ENCODE measurements at places on chromosomes 2 and 18.
A peak's percentile ranks its signal among the peaks of the same experiment; 100 is the strongest.

DNA sequence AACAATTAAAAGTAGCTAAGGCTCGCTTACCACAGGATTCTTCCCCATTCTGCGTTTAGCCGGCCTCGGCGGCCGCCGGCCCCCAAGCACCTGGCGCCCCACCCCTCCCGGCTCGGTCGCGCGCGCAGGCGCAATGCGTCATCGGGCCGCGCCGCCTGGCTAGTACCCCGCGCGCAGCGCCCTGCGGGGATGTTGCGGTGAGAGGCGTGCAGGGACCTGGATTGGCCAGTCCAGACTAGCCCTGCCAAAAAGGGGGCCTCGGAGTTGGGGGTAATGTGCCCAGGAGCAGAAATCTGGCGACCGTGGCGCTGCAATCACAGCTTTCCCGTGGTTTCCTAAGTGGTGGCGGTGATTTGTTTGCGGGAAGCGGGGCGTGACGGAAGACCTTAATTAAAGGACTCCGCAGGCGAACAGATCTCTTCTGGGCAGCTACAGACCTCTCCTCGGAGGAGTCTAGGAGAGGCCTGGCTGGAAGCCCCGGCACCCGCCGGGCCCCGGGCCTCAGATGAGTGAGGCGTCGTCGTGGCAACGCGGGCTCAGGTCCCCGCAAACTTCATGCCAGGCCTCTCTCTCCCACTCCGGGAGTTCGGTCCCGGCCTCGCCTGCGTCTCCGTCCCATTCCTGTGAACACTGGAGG, 606 bp downstream of the TMEM237 start:
- DNase-seq = peak; percentile 87

GRCh38 chr2:101981504-101981903, 10.3 kb upstream of the IL1R2 start:
- DNase-seq = no peak

DNA sequence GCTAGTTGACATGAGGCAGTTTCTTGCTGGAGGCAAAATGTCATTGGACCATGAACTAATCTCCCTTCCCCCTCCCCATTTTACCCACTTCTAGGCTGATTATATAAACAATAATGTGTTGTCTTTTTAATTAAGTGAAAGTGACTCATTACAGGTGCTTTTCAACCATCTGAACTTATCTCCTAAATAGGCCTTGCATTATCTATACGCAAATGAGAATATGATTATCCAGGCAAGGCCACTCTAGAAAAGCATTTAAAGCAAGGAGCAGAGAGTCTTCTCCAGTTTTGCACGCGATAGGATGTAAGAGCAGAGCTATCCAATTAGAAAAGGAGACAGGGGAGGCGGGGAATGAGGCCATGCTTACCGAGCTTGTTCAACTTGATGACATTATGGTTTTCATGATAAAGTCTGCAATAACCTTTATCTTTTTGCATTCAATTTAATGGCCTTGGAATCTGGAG, 286.1 kb upstream of the SIX3 start:
- DNase-seq = no peak

DNA sequence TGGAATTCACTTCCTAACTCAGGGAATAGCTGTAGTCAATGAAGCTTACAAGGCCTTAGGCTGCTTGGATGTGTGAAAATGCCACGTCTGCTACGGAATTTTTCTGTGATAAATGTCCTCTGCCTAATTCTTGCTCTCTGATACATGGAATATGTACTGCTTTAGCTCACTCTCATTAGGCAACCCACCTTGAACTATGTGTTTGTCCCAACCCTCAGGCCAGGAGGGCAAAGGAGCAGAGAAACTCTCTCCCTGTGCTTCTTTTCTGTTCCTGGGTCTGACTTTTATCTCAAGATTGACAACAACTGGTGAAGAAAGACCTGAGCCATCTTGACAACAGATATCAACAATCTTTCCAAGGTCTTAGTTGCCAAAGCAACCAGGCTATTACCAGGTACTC, 143.9 kb downstream of the GCA start:
- no peak for DNase-seq

GRCh38 chr2:186325827-186326535, 160.1 kb upstream of the ZC3H15 start:
- no peak for DNase-seq

DNA sequence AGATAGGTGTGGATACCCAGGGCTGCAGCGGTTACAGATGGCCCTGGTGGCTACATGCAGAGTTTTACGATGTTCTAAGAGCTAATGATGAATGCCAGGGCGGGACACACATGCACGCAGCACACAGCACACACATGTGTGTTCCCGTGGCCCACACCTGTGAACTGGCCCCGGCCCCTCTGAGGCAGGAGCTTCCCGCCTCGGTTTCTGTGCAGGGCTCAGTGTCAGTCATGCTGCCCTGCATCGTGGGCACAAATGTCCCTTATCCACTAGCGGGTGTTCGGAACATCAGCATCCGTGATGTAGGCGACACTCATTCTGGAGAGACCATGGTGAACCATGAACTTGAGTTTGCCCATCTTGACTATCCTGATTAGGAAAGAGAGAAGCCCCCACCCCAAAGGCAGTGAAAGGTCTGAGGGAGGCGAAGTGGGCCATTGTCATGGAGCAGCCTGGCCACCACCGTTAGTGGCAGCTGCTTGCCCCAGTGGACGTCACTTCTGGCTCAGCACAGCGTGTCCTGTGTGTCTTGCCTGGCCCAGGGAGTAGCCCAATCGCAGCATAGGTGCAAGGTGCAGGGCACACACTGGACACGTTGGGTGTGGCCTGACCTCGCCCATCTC, 43.8 kb downstream of the DCDC2C start:
- no peak for DNase-seq

GRCh38 chr2:95669441-95669991, 77.7 kb downstream of the TRIM43 start:
- DNase-seq = peak; percentile 16

GRCh38 chr18:627231-627630, 30.2 kb upstream of the TYMS start:
- no peak for DNase-seq

DNA sequence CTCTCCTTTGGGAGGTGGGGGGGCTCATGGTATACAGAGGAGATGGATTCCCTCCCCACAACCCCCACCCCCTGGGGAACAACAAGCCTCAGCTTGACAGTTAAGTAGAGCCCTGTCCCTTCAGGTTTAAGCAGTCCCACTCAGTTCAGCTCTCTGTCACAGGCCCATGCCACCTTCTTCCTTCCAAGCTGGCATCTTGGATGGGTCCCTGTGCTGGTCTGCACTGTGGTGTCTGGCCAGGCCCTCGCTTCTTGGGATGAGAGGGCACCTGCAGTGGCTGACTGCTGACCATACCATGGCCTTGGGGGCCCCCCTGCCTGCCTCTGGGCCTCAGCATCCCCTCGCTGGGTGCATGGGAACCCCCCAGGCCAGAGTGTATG, 20.4 kb upstream of the GPR17 start:
- DNase-seq = no peak

DNA sequence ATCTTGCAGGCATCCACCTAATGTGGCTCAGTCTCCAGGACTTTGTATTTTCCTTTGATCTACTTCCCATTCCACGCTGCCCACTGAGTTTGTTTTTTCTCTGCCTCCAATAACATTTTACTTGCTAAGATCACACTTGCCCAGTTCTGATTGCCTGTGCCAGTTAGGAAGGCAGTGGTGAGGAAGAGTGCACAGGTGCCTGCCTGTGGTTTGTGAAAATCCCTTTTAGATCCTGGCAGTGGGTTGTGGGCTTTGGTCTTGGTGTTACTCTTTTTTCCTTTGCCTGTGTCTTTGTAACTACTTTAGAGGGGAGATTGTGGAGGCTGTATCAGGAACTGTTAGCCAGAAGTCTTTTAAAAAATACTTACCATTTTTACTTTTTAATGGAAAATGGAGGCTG, 36.9 kb upstream of the KCNG2 start:
- no peak for DNase-seq

DNA sequence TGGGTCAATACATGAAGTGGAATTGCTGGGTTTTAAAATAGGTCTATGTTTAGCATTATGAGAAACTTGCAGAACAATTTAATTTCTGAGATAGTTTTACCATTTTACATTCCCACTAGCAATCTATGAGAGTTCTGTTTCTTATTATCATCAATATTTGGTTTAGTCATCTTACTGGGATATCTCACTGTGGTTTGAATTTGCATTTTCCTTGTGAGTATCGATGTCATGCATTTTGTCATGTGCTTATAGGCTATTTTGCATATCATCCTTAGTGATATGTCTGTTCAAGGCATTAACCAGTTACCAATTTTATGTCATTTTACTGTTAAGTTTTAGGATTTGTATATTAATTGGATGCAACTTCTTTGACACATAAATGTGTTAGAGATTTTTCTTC, 204.4 kb downstream of the MCFD2 start:
- DNase-seq = no peak

DNA sequence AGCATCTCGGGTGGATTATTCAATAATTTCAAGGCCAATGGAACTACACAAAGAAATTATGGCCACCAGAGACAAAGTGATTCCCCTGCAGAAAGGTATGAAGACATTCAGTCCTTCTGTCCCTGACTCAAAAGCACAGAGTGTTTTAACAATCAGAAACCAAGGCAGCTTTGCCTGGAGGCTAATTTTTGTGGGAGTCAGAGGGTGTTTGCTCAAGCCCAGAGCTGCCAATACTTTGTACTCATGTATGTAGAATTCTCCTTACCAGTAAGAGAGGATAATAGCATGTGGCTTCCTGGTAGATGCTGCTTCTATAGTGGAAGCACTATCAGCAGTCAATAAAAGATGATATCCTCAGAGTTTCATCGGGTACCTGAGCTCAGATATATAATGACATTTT, 178.4 kb downstream of the KCNE4 start:
- no peak for DNase-seq

- no peak for DNase-seq
Measured at GRCh38 chr2:154226931-154227330, 355.2 kb downstream of the GALNT13 start.

DNA sequence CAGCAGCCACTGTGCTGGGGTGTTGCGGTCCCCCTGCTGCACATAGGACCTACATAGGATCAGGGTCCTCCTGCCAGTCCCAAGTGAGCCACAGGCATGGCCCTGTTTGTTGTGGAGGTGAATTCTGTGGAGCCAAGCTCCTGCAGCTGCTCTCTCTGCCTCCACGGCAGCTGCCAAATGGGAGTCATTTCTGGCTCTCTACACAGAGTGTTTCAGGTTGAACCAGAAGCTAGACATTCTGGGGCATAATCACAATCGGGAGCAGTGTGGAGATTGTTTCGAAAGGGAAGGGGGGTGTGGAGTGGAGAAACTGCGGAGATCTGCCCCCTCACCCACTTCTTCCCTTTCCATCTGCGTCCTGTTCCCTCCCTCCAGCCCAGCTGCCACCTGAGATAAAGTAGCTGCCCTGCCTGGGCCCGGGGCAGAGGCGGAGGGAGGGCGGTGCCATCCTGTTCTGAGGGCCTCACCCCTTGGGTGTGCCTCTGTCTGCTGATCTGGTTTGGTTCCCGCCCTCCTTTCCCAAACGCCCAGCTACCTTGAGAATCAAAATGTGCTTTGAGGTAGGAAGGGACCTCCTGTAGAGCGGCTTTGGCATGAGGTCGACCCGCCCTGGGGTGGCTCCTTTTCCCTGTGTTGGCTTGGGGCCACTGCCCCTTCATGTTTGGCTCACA, 139.4 kb downstream of the WDSUB1 start:
- DNase-seq = no peak

GRCh38 chr2:167388901-167389300, 500.6 kb downstream of the XIRP2 start:
- no peak for DNase-seq

DNA sequence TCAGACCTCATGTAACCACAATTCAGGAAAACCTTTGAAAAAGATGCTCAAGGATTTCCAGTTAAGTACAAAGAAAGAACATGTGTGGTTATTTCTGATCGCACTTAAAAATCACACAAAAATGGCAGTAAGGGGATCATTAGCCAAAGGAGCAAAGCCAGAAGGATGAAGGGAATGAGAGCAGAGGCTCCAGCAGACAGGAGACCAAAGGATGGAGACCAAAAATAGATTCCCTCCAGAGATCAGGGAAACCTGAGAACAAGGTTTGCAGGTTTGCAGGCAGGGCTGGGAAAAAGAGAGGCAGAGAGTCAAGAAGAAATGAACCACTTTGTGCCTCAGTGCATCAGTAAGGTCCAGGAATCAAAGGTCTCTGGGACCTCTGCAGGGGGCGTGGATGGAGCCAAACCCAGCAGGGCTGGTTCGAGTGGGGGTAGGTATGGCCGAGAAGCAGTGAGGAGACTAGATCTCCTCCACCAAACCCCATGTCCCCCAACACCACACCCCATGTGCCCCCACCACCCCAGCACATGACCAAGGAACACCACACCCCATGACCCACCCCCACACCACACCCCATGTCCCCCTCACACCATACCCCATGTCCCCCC, 98.5 kb upstream of the GPC1 start:
- no peak for DNase-seq

DNA sequence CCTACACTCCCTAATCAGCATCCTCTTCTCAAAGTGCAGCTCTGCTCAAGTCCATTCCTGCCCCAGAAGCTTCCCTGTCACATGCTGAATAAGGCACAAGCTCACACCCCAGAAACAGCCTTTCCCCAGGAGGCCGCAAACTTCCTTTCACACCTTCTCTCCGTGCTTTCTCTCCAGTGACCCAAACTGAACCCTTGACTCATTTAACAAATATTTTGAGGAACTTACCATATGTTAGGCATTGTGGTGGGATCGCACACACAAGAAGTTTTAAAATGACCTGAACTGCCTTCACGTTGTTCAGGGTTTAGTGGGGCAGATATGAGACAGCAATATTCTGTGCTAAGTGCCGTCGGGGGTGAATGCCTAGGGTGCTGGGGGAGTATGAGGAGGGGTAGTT, 161.3 kb downstream of the INSIG2 start:
- DNase-seq = no peak

DNA sequence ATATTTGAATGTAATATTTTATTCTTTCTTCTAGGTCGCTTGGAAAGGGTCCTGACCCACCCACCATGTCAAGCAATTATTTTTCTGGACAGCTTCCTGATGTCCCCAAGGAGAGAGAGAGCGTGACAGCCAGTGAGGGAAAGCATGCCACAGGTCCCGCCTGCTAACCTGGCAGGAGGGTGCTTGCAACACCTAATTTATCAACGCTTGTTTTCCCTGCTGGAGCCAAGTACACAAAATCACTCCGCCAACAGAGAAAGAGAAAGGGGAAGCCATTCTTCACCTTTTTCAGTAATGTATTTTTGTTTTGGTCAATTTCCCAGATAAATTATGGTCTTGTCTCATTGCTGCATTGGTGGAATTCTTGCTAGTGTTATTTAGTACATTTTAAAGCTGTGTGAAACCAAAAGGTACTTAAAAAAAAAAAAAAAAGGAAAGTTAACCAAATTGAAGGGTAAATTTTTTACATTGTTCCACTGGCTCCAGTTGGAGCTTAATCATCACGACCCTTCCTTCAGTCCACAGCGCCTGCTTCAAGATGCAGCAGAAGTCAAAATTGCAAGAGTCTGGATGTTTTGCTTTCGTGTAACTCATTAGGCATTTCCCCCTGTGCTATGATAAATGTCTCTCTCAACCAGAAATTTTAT, 88.5 kb upstream of the COPS8 start:
- no peak for DNase-seq
